ENCODE measurements at places on chromosomes 16 and 17. TPM values are rescaled to one million over a fixed set of nuclear protein-coding genes. Genes with fewer than 3 reads are reported as not detected.

The SKA2 gene
- 121 TPM for total RNA-seq

GRCh38 chr16:72083778-72084404, 9.5 kb downstream of the TXNL4B start:
- H3K36me3 ChIP-seq, result peaks cover 34% of the 10 kb centered on the region
- no peak overlapping the region for H3K4me3 ChIP-seq
- H3K27ac ChIP-seq, result no peak overlapping the region
- DNase-seq, result no peak
- H3K4me1 ChIP-seq, result no peaks in the 10 kb centered on the region
- no peaks in the 10 kb centered on the region for H3K27me3 ChIP-seq

GRCh38 chr17:82180776-82181528, 31.7 kb downstream of the CCDC57 start:
- no peak for DNase-seq
- no peaks in the 10 kb centered on the region for H3K4me1 ChIP-seq
- no peak overlapping the region for H3K4me3 ChIP-seq

The NUPR1 gene
- total RNA-seq, result not detected

GRCh38 chr17:62727916-62728672, 80.0 kb downstream of the MARCHF10 start:
- no peak for DNase-seq

The HOXB13 gene
- not detected for total RNA-seq

GRCh38 chr17:2175294-2175628, 120.4 kb downstream of the HIC1 start:
- H3K36me3 ChIP-seq, result peaks cover 52% of the 10 kb centered on the region
- peak overlapping the region; percentile 68 for H3K27ac ChIP-seq
- peaks cover 57% of the 10 kb centered on the region for H3K4me1 ChIP-seq
- no peak for DNase-seq
- H3K27me3 ChIP-seq, result no peaks in the 10 kb centered on the region

The CA4 gene
- total RNA-seq, result not detected

The SLC47A1 gene
- total RNA-seq, result not detected

GRCh38 chr17:8155231-8155995, 3.2 kb upstream of the PER1 start:
- peaks cover 21% of the 10 kb centered on the region for H3K36me3 ChIP-seq
- no peak overlapping the region for H3K27ac ChIP-seq
- H3K4me3 ChIP-seq, result no peak overlapping the region
- peaks cover 32% of the 10 kb centered on the region for H3K4me1 ChIP-seq

- no peaks in the 10 kb centered on the region for H3K27me3 ChIP-seq
- H3K27ac ChIP-seq, result no peak overlapping the region
- DNase-seq, result no peak
- peaks cover 4% of the 10 kb centered on the region for H3K4me1 ChIP-seq
- H3K36me3 ChIP-seq, result peaks cover 8% of the 10 kb centered on the region
These were observed 25.7 kb downstream of the CHD9 start for GRCh38 chr16:53080345-53081031.

DNA sequence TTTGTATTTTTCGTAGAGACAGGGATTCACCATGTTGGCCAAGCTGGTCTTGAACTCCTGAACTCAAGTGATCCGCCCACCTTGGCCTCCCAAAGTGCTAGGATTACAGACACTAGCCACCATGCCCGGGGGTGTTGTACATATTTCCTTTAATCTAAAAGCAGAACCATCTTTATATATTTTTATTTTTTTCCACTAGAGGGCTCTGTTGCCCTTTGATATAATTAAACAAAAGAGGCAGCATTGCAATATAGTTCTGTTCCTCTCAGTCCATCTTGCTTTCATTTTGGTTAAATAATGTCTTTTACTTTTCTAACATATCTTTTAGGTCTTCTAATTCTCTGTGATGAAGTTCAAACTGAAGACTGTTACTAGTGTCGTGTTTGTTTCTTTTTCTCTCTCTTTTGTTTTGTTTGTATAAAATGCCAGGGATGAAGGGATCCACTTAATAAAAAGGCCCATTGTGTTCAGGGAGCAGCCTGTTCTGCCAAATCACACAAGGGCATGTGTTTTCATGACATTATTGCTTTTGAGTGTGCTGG, 23.4 kb downstream of the WWOX start:
- H3K27ac ChIP-seq, result no peak overlapping the region
- H3K4me1 ChIP-seq, result peaks cover 2% of the 10 kb centered on the region
- no peak overlapping the region for H3K4me3 ChIP-seq
- no peaks in the 10 kb centered on the region for H3K27me3 ChIP-seq
- no peak for DNase-seq

- no peak overlapping the region for H3K4me3 ChIP-seq
- no peaks in the 10 kb centered on the region for H3K4me1 ChIP-seq
- no peak for DNase-seq
- no peaks in the 10 kb centered on the region for H3K27me3 ChIP-seq
- H3K36me3 ChIP-seq, result no peaks in the 10 kb centered on the region
These were observed 23.9 kb downstream of the CA10 start for GRCh38 chr17:52134641-52135040.

The IRX5 gene
- total RNA-seq, result not detected

DNA sequence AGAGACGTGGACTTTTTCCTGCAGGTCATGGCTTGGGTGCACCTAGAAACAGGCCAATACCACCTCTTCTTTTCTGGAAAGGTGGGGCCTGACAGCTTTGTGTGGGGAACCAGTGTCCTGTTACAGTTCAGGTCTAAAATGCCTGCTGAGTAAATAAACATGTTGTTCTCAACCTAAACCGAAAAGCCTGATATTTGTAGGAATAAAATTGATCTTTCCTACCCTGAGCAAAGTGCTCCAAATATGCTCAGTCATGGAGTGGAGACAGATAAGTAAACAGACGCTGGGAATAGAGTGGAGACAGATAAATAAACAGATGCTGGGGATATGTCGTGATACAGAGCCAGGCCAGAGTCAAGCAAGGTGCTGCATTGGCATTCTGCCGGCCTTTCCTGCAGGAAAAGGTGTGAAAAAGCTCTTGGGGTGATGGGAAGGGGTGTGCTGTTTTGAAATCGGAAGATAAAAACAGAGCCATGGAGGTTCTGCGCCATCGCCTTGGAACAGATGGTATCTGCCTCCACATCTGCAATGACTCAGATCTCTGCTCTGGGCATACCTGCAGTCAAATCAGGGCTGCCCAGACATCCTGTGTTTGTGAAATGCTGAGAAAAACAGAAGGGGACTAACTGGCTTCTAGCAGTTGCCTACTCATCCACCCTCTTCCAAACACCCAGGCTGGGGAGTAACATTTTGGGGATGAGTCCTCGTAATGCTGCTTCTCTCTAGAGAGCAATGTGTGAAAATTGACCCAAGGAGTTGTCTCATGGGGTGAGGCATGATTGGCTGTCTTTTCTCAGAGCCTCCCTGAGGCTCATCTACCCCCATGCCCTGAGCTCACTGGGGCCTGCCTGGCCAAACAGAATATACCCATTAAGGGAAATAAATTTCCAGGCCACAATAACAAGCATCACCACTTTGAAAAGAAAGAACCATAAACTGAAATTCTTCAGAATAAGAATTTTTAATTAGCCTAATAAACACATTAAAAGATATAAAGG, 16.8 kb upstream of the TRPV2 start:
- H3K27ac ChIP-seq, result no peak overlapping the region
- H3K4me3 ChIP-seq, result no peak overlapping the region
- no peak for DNase-seq

DNA sequence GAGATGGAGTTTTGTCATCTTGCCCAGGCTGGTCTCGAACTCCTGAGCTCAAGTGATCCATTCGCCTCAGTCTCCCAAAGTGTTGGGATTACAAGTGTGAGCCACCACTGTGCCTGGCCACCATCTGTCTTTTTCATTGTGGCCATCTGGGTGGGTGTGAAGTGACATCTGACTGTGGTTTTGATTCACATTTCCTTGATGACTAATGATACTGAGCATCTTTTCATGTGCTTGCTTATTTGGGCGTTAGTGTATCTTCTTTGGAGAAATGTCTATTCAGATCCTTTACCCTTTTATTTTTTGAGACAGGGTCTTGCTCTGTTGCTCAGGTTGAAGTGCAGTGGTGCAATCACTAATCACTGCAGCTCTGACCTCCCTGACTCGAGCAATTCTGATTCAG, 53.9 kb upstream of the ERN1 start:
- no peaks in the 10 kb centered on the region for H3K27me3 ChIP-seq
- DNase-seq, result no peak
- H3K36me3 ChIP-seq, result peaks cover 21% of the 10 kb centered on the region
- no peak overlapping the region for H3K27ac ChIP-seq
- H3K4me1 ChIP-seq, result peaks cover 14% of the 10 kb centered on the region

The CDC42EP4 gene
- total RNA-seq, result 0.58 TPM

DNA sequence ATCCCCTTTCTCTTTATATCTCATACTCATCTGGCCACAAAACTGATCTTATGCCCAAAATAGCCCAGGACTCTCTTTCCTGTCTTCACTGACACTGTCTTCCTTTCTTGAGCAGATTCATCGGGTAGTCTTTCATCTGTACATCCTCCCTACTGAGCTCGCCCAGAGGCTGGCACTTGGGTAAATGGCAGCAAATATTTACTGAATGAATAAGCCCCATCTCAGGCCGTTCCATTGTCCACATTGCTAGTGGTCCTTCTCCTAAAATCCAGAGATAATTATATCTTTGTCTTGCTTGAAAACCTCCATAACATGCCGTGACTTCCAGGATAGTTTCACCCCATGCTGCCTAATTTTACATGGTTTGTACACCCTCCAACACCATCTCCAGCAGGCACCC, 158.1 kb upstream of the SDK2 start:
- no peak for DNase-seq
- H3K4me3 ChIP-seq, result no peak overlapping the region
- no peaks in the 10 kb centered on the region for H3K4me1 ChIP-seq

The NPIPB2 gene
- 17.9 TPM for total RNA-seq

DNA sequence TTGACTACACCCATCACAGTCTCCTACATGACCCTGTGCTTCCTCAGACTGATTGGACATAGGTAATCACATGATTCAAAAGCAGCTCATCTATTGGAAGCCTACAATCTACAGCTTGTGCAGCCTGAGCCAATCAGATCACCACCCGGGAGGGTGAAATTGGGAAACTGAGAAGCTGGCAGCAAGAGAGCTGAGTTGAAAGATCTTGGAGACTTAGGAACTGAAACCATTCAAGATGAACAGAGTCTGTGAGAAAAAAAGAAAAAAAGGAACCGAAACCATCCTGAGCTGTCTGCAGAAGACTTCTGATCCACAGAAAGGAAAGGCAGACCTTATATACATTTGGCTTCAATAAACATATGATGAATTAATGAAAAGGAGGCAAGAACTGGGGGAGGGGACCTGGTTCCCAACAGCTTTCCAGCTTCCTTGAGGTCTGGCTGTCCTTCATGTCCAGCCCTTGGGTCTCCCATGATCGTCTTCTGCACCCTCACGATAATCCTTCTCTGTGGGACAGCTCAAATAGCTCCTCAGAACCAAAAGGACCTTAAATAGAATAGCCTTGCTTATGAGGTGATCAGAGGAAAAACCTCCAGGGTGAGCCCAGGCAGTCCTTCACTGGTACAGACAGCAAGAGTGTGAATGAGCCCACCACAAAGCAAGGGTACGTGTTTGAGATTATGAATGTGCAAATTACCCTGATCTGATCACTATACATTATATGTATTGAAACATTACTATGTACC, 32.6 kb downstream of the PLXDC1 start:
- H3K36me3 ChIP-seq, result no peaks in the 10 kb centered on the region
- DNase-seq, result no peak
- no peaks in the 10 kb centered on the region for H3K27me3 ChIP-seq
- no peak overlapping the region for H3K4me3 ChIP-seq

The RCVRN gene
- total RNA-seq, result not detected

DNA sequence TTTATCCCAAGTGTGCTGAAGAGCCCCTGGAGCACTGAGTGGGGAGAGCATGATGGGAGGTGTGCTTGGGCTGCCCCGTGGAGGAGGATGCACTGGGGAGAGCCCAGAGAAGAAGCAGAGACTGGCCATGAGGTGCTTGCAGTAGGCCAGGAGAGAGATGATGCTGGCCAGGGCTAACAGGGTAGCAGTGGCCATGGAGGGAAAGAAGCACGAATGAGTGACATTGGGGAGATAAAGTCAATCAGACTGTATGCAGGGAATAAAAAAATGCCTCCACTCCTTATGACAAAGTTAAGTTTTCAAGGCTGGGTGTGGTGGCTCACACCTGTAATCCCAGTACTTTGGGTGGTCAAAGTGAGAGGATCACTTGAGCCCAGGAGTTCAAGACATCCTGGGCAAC, 5.4 kb upstream of the TMEM220 start:
- H3K36me3 ChIP-seq, result no peaks in the 10 kb centered on the region
- H3K27ac ChIP-seq, result no peak overlapping the region
- H3K4me1 ChIP-seq, result peaks cover 7% of the 10 kb centered on the region
- no peaks in the 10 kb centered on the region for H3K27me3 ChIP-seq

DNA sequence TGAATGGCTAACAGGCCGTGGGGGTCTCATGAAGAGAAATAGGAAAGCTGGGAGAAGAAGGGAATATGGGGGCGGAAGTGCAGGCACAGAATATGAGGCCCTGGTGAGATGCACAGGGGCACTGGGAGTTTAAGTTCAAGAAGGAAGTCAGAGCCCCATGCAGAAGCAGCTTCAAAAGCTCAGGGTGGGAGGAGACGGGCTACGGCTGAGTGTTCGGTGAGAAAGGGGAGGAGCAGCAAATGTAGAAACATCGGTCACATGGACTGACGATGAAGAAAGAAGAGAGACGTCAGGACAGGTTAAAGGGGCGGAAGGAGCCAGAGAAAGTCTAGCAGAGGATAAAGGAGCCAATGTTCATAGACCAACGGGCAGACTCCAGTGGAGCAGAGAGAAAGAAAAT, 204.5 kb upstream of the ZFHX3 start:
- no peak overlapping the region for H3K27ac ChIP-seq
- no peak for DNase-seq
- H3K4me3 ChIP-seq, result no peak overlapping the region
- H3K27me3 ChIP-seq, result no peaks in the 10 kb centered on the region

GRCh38 chr16:22754577-22754976, 59.4 kb upstream of the HS3ST2 start:
- no peak for DNase-seq
- H3K27me3 ChIP-seq, result peaks cover 6% of the 10 kb centered on the region

The CACNG3 gene
- not detected for total RNA-seq

DNA sequence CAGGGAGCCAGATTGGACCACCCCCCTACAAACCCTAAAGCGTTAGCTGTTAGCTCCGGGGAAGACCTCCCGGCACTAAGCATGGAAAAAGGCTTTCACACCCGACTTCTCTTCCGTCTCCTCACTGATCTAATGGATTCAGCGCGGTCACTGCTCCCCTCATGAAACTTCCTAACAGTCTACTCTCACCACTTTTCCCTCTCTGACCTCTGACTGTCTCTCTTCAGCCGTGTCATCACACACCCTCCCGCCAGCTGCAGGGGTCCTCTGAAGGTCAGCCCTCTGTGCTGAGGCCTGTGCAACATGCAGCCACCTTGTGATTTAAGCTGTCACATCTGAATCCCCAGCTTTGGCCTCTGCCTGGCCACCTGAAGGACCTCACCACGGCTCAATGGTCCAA, 15.7 kb downstream of the LYRM1 start:
- peaks cover 43% of the 10 kb centered on the region for H3K4me1 ChIP-seq
- no peaks in the 10 kb centered on the region for H3K27me3 ChIP-seq
- H3K27ac ChIP-seq, result no peak overlapping the region
- peaks cover 30% of the 10 kb centered on the region for H3K36me3 ChIP-seq
- H3K4me3 ChIP-seq, result no peak overlapping the region

The VKORC1 gene
- 71.6 TPM for total RNA-seq

The NPTX1 gene
- total RNA-seq, result 18.9 TPM
